Activated naive CD8-positive, alpha-beta T cell treated with anti-CD3 and anti-CD28 coated beads, Interleukin-2, amount 10 ng/mL, durations not matched to agents 7 days and 5 days (primary cell): ENCODE measurements at places on chromosomes 11 and 22.

- peak within 1 kb of the TSS; percentile 60 for H3K27ac ChIP-seq
- H3K4me3 ChIP-seq, result peak within 1 kb of the TSS; percentile 77
- H3K36me3 ChIP-seq, result no peaks in the 10 kb centered on the region
- DNase-seq, result peak; percentile 71
Measured at GRCh38 chr11:57460022-57460757, at the start of gene RTN4RL2. Gene RTN4RL2 (plus strand): TSS chr11:57460528. CDS start chr11:57460866, 338 bp downstream.

- H3K4me3 ChIP-seq, result no peak overlapping the region
- no peaks in the 10 kb centered on the region for H3K27me3 ChIP-seq
- H3K27ac ChIP-seq, result no peak overlapping the region
- DNase-seq, result no peak
Measured at GRCh38 chr11:49377978-49378377, 169.6 kb upstream of the FOLH1 start.

DNA sequence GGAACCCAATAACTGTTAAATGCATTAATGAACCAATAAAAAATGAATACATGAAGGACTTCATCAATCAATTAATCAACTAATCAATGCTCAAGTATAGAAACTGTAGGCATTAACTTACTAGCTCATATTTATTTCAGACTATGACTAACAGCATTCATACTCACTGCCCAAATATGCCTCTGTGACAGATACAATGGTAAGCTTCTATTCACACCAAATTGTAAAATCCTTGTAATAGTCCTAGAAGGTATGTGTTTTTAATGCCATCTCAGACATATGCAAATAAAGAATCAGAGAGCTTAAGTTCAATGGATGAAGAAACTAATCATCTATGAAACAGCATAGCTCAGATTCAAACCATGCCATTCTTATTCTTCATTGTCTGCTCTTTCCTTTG, 1253.6 kb upstream of the TENM4 start:
- no peaks in the 10 kb centered on the region for H3K4me1 ChIP-seq
- DNase-seq, result no peak
- H3K27me3 ChIP-seq, result no peaks in the 10 kb centered on the region
- no peaks in the 10 kb centered on the region for H3K36me3 ChIP-seq
- H3K27ac ChIP-seq, result no peak overlapping the region
- no peak overlapping the region for H3K4me3 ChIP-seq

GRCh38 chr11:91239359-91239758, 985.3 kb upstream of the FAT3 start:
- H3K4me3 ChIP-seq, result no peak overlapping the region
- no peak for DNase-seq
- H3K27me3 ChIP-seq, result no peaks in the 10 kb centered on the region
- H3K4me1 ChIP-seq, result no peaks in the 10 kb centered on the region
- no peaks in the 10 kb centered on the region for H3K36me3 ChIP-seq

- no peaks in the 10 kb centered on the region for H3K36me3 ChIP-seq
- H3K4me3 ChIP-seq, result no peak overlapping the region
- H3K27ac ChIP-seq, result no peak overlapping the region
- H3K27me3 ChIP-seq, result no peaks in the 10 kb centered on the region
- DNase-seq, result no peak
Measured at GRCh38 chr11:91272089-91272488, 952.5 kb upstream of the FAT3 start.

- H3K36me3 ChIP-seq, result no peaks in the 10 kb centered on the region
- no peak overlapping the region for H3K4me3 ChIP-seq
- no peak overlapping the region for H3K27ac ChIP-seq
- no peak for DNase-seq
- peaks cover 3% of the 10 kb centered on the region for H3K27me3 ChIP-seq
Measured at GRCh38 chr11:133800666-133801065, 44.6 kb downstream of the SPATA19 start.

- H3K27me3 ChIP-seq, result no peaks in the 10 kb centered on the region
- H3K36me3 ChIP-seq, result peaks cover 2% of the 10 kb centered on the region
- no peak overlapping the region for H3K27ac ChIP-seq
- peaks cover 1% of the 10 kb centered on the region for H3K4me1 ChIP-seq
- H3K4me3 ChIP-seq, result no peak overlapping the region
- no peak for DNase-seq
Measured at GRCh38 chr11:87265132-87265531, 227.4 kb downstream of the TMEM135 start.

- peaks cover 13% of the 10 kb centered on the region for H3K36me3 ChIP-seq
- no peaks in the 10 kb centered on the region for H3K27me3 ChIP-seq
- no peak overlapping the region for H3K27ac ChIP-seq
- peaks cover 5% of the 10 kb centered on the region for H3K4me1 ChIP-seq
Measured at GRCh38 chr11:17154409-17155159, 53.2 kb downstream of the PIK3C2A start.

DNA sequence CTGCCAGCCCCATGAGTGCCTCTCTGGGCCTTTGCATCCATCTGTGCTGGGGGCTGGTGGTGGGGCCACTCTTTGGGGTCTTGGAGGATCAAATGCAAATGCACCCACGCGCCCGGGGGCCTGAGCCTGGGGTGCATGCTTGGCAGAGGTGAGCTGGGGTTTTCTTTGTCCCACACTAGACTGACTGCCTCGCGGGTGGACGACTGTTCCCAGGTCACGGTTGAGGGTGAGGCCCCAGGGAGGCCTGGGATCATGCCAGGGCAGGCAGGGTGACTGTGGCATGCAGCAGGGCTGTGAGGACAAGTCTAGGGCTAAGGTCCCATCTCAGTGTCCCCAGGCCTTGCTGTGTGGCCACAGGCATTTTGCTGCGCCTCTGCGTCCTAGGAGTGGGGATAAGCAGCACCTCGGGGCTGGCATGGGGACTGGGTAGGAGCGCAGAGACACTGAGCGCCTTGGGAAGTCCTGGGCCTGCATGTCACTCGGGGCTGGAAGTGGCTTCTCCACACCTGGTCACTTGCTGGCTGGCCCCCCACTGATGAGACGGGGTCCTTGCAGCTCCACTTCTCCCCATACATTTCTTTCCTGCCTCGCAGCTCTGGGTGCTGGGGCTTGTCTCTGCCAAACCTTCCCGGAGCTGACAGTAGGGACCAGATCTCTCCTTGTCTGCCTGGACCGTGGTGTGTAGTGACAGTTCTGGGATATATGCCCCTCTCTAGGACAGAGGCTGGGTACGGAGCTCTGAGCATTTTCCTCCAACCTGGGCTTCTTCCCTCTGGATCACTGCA, 133.1 kb downstream of the CTTN start:
- no peaks in the 10 kb centered on the region for H3K27me3 ChIP-seq
- no peaks in the 10 kb centered on the region for H3K4me1 ChIP-seq
- no peak overlapping the region for H3K27ac ChIP-seq
- H3K36me3 ChIP-seq, result no peaks in the 10 kb centered on the region
- DNase-seq, result no peak

DNA sequence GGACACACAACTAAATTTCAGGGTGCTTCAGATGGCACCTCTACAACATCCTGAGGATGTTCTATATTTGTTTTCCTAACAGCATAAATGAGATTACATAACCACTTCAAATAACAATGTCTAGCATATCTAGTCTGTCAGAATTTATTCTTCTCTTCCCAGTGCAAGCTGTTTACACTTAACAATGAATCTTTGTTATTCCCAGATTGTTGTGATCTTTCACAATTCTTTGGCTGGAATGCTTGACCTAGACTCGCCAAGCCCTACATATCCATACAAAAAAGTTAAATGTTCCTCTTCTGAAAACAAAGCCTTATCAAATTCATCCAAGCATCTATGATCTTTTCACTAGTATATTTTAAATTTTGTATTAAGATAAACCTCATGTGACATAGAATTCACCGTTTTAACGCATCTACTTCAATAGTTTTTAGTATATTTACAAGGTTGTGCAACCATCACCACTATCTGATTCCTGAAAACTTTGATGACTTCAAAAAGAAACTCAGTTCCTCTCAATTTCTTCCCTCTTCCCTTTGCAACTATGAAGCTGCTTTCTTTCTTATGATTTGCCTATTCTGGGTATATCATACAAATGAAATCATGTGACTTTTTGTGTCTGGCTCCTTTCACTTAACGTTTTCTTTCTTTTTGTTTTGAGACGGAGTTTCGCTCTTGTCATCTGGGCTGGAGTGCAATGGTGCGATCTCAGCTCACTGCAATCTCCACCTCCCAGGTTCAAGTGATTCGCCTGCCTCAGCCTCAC, 61.7 kb upstream of the CHRNA10 start:
- no peaks in the 10 kb centered on the region for H3K27me3 ChIP-seq
- H3K4me3 ChIP-seq, result no peak overlapping the region
- peaks cover 2% of the 10 kb centered on the region for H3K4me1 ChIP-seq
- no peak for DNase-seq
- H3K36me3 ChIP-seq, result peaks cover 33% of the 10 kb centered on the region
- no peak overlapping the region for H3K27ac ChIP-seq

DNA sequence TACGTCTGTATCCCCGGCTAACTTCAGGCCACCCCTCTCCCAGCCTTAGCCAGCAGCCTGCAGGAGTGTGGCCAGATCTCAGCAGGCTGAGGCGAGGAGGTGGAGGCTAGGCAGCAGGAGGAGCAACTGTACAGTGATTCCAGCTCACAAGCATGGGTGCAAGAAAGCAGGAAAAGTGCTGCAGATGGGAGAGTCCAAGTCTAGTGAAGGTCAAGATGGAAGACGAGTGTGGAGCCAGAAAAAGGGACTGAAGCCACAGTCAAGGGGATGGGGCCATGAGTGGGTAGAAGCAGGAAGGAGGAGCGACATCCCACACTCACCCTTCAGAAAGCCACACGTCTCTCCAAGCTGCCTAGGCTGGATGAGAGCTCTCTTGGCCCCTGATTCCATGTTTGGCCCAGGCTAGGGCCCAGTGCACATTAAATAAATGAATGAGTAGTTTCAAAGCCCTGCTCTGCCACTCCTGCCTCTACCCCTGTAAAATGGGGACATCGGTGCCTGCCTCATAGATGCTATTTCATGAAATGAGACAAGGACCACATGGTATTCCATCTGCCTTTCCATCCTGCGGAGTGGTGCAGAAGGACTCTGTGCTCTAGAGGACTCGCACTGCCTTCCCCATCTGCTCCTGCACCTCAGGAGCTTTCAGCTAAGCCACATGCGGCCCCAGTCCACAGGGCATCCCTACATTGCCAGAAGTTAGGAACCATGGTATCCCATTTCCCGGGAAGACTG, 2.9 kb downstream of the YDJC start:
- peak overlapping the region; percentile 39 for H3K4me3 ChIP-seq
- peaks cover 23% of the 10 kb centered on the region for H3K36me3 ChIP-seq
- H3K27ac ChIP-seq, result peak overlapping the region; percentile 31
- no peaks in the 10 kb centered on the region for H3K27me3 ChIP-seq
- DNase-seq, result no peak
- H3K4me1 ChIP-seq, result peaks cover 23% of the 10 kb centered on the region

DNA sequence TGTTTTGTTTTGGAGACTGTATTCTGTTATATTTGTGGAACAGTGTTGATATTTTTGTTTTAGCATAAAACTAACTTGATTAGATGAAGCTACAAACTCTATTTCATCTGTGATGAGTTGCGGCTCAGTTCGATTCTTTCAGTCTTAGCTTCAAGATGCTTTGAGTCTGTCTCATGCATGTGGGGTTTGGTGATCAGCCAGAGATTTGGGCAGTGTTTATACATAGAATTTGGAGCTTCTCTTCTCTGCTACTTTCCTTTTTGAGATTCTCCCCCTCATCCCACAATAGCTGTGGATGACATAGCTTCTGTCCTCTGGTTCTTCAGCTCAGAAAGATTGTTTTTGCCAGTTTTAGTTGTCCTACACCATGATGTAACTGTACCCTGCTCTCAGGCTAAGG, 90.4 kb downstream of the ARHGAP20 start:
- H3K27ac ChIP-seq, result no peak overlapping the region
- no peak overlapping the region for H3K4me3 ChIP-seq
- H3K4me1 ChIP-seq, result no peaks in the 10 kb centered on the region

- H3K36me3 ChIP-seq, result no peaks in the 10 kb centered on the region
- DNase-seq, result no peak
- no peak overlapping the region for H3K27ac ChIP-seq
- H3K4me3 ChIP-seq, result no peak overlapping the region
- no peaks in the 10 kb centered on the region for H3K4me1 ChIP-seq
- H3K27me3 ChIP-seq, result peaks cover 18% of the 10 kb centered on the region
Measured at GRCh38 chr11:20011307-20011951, 148.8 kb downstream of the DBX1 start.

- H3K27ac ChIP-seq, result no peak overlapping the region
- H3K36me3 ChIP-seq, result no peaks in the 10 kb centered on the region
- peaks cover 34% of the 10 kb centered on the region for H3K27me3 ChIP-seq
- no peak overlapping the region for H3K4me3 ChIP-seq
- DNase-seq, result no peak
- no peaks in the 10 kb centered on the region for H3K4me1 ChIP-seq
Measured at GRCh38 chr11:8202516-8203413, 33.9 kb upstream of the RIC3 start.

GRCh38 chr22:25777870-25778269, 35.9 kb downstream of the MYO18B start:
- no peak overlapping the region for H3K27ac ChIP-seq
- peaks cover 3% of the 10 kb centered on the region for H3K27me3 ChIP-seq

GRCh38 chr11:36509201-36509639, 852 bp downstream of the TRAF6 start:
- peak overlapping the region; percentile 98 for H3K4me3 ChIP-seq
- peak overlapping the region; percentile 94 for H3K27ac ChIP-seq
- peaks cover 25% of the 10 kb centered on the region for H3K4me1 ChIP-seq
- DNase-seq, result no peak
- peaks cover 2% of the 10 kb centered on the region for H3K36me3 ChIP-seq
- peaks cover 5% of the 10 kb centered on the region for H3K27me3 ChIP-seq

DNA sequence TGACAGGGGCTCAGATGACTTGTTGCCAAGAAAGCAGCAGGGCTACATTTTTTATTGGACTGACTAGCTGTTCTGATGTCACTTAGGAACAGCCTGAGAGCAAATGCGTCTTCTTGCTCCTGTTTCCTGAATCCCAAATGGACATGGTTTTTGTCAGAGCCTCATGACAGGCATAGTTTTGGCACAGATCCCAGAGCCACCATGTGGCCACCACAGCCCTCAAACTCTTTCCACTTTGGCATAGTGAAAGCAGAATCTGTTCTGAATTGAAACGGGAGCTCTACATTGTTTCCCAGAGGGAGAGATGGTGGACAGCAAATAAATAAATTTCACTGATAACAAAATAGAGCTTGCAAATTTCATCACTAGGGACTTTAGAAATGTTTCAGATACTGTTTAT, 222.2 kb downstream of the C11orf87 start:
- H3K4me1 ChIP-seq, result no peaks in the 10 kb centered on the region
- H3K27ac ChIP-seq, result no peak overlapping the region
- no peak for DNase-seq
- no peaks in the 10 kb centered on the region for H3K27me3 ChIP-seq
- no peak overlapping the region for H3K4me3 ChIP-seq
- H3K36me3 ChIP-seq, result no peaks in the 10 kb centered on the region

DNA sequence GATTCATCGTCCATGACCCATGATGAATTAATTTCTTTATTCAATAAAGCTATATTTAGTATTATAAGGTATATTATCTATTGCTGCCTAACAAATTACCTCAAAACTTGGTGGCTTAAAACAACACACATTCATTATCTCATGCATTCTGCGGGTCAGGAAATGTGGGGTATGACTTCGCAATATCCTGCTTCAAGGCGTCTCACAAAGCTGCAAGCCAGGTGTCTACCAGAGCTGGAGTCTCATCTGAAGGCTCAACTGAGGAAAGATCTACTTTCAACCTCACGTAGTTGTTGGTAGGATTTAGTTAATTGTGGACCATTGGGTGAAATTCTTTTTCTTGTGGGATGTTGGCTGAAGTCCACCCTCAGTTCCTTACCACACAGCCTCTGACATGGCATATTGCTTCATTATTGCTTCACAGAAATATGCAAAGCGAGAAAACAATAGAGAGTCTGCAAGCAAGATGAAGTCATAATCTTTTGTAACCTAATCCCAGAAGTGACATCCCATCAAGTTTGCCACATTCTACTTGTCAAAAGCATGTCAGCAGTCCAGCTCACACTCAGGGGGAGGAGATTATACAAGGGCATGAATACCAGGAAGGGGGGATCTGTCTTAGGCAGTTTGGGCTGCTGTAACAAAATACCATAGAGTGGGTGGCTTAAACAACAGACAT, 45.1 kb downstream of the KREMEN1 start:
- peaks cover 29% of the 10 kb centered on the region for H3K4me1 ChIP-seq
- H3K36me3 ChIP-seq, result peaks cover 10% of the 10 kb centered on the region
- H3K27ac ChIP-seq, result no peak overlapping the region
- H3K27me3 ChIP-seq, result peaks cover 16% of the 10 kb centered on the region
- no peak overlapping the region for H3K4me3 ChIP-seq
